ENCODE measurements at places on chromosomes 7 and 10.

DNA sequence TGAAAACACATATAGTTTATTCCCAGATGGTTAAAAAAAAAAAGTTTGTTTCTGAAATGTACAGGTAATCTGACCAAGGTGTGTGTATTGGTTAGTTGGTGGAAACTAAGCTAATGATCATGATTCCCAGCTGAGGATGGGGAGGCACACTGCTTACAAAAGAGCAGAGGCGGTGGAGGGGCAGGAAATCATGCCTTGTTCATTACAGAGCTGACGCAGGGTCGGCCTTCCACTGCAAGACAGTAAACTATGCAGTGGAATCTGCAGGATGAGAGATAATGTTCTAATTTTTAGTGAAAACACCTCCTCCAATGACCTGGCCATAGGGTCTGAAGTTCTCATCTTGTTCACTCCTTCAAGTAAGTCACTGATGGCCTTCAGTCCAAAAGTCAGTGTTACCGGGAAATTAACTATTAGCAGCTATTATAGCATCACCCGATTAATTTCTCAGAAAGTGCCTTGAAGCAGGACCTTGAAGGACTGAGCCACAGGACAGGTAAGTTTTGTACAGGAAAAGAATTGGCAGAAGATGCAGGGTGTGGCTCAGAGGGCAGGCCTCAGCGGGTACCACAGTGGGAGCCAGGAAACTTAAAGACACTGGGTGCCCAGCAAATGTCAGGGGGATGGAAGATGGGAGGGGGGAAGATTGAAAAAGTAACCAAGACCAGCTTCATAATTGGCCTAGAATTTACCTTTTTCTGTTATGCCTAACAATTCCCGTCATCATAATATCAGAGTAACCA lies 36.0 kb downstream of the MYOF start:
- no peak for DNase-seq

GRCh38 chr10:75959912-75960311 lies 528.5 kb downstream of the LRMDA start:
- no peak for DNase-seq

DNA sequence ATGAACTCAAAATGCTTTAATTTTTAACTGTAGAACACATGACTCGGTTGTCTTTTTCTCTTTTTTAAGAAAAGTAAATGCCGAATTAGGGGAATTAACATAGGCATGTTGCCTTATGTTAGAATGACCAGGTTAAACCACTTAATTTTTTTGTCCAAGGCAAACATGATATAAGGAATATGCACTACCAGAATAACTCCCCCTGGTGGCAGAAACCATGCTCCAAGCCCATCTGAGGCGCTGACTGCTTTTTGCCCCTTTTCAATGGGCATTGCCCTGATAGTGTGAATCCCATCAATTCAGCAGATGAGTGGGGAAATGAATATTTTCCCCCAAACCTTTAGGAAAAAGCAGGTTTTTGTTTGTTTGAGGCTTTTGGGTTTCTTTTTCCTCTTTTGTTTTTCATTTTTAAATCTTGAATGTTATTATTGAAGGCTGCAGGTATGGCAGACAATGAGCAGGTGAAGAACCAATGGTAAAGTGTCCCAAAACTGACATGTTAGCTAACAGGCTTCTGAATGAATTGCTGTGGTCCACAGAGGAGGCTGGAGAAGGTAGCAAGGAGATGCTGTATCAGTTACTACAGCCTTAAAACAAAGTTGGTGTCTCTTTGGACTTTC lies 284.3 kb downstream of the SORCS3 start:
- DNase-seq, result peak; percentile 48

DNA sequence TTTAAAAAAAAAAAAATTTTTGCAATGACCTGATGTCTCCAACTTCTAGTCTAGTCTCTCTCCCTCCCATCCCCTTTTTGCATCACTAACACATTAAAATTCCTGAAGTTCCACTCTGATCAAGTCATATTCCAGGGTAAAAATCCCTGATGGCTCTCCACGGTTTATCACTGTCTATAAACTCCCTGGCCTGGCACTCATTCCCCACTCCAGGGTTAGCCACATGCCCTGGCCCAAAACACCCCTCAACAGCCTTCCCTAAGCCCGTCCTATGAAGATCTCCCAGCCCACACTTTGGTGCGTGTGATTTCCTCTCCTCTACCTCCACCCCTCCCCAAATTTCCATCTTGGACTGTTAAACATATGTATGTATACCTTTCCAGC lies 125.4 kb downstream of the JAZF1 start:
- DNase-seq, result no peak

DNA sequence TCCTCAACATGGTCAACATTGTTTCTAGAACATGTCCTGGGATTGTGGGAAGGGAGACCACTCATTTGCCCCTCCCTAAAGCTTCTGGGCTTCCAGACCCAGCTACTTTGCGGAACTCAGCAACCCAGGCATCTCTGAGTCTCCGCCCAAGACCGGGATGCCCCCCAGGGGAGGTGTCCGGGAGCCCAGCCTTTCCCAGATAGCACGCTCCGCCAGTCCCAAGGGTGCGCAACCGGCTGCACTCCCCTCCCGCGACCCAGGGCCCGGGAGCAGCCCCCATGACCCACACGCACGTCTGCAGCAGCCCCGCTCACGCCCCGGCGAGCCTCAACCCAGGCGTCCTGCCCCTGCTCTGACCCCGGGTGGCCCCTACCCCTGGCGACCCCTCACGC lies at the start of gene EPO:
TSS of gene EPO (plus strand) at position 190 of the 392 bp plus-strand sequence. CDS start 513 bp downstream, outside the sequence.
- no peak for DNase-seq

GRCh38 chr7:130150587-130150986 lies 54.6 kb downstream of the TMEM209 start:
- no peak for DNase-seq

GRCh38 chr7:79506481-79506880 lies 53.0 kb upstream of the MAGI2 start:
- peak; percentile 17 for DNase-seq

DNA sequence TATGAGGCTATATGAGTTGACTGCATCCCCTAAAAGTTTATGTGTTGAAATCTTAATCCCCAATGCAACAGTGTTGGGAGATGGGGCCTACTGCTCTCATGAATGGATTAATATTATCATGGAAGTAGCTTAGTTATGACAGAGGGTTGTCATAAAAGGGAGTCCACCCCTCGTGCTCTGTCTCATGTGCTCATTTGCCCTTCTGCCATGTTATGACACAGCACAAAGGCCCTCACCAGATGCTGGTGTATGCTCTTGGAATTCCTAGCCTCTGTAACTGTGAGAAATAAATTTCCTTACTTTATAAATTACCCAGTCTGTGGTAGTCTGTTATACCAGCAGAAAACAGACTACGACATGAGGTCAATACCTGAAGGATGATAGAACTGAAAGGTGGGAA lies 17.6 kb upstream of the PANK1 start:
- no peak for DNase-seq

DNA sequence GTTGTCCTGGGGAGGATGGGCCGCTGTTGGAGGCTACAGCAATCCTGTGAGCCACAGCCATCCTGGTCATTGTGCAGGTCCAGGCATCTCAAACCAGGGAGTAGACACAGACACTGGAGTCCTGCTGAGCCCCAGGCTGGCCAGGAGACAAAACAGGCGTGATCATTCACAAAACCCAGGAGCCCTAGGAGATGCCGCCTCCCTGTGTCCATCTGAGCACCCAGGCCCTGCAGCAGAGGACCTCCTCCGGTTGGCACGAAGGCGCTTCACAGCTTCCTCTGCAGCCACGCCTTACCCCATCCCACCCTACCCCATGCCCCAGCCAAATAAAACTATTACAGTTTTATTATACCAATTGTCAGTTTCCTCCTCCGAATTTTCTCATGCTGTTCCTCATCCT lies 183.6 kb downstream of the PLXNA4 start:
- DNase-seq, result no peak

DNA sequence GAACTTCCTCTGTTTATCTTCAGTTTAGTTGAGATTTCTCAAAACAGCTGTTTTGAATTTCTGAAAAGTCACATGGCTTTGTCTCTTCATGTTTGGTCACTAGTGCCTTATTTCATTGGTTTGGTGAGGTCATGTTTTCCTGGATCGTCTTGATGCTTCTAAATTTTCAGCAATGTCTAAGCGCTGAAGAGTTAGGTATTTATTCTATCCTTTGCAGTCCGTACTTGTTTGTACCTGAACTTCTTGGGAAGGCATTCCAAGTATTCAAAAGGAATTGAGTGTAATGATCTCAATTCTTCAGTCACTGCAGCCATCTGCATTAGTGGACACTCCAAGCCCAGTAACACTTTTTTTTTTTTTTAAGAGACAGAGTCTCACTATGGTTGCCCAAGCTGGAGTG lies 67.7 kb downstream of the HERC4 start:
- no peak for DNase-seq

DNA sequence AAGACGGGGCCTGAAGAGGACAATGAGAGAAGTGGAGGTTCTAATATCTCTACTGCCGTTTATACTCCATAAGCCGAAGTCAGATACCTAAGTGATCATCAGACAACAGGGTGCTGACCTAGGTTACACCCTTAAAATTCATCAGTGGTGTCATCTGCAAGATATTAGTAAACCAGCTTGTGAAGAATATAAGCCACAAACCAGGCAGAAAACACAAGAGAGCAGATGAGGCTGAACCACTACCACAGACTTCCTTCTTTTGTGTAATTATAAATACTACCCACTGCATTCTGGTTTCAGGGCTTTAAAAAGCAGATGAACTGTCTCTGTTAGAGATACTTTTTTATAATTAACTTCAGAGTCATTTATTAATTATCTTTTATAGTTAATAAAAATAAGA lies 69.0 kb upstream of the LRRC17 start:
- no peak for DNase-seq

DNA sequence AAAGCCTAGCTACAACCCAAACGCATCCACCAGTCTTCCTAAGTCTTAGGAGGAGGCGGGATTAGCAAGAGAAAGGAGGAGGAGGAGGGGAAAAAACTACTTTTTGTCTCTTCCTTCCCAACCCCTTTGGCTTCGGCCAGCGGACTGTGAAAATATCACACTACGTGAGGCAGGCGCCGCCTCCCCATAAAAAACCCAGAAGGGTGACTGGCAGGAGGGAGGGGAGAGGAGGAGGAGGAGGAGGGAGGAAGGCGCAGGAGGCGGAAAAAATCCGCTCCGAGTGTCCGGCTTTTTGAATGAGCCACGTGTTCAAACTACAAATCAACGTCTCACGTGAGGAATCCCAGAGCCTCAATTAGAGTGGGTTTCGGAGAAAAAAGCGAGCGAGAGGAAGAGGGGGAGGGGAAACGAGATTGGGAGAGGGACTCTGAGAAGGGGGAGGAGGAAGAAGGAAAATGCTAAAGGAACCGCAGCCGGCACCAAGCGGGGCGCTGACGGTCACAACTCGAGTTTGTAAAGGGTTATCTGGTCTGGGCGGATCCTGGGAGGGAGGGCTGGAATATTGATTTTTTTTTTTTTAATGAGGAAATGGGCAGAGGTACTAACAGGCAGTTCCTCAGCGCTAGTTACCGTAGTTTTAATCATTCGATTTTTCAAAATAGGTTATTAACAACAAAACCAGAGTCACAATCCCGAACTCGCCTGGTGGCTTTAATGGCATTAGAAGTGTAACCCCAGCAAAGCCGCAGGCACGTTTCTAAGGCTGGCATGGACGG lies at the start of gene IGF2BP3:
TSS of gene IGF2BP3 (minus strand) at position 162 of the 776 bp plus-strand sequence. CDS start 381 bp downstream, outside the sequence.
- peak; percentile 98 for DNase-seq

DNA sequence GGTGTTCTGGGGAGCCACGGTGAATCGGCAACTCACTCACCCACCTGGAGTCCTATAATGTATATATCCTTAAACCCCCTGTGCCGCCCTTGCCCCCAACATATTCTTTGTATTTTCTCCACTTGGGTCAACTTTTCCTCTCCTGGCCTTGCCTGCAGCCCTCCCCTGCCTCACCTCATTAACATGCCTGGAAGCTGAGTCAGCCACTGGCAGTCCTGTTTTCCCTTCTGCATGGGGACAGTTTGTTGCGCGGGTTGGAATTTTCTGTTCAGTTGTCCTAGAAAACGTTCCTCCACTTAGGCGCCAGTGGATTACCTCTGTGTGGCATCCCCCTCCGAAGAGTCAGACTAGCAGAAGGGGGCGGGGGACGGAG lies 97.4 kb downstream of the C10orf105 start:
- no peak for DNase-seq

GRCh38 chr10:51892965-51893658 lies 193.7 kb upstream of the CSTF2T start:
- DNase-seq, result peak; percentile 48

GRCh38 chr7:78983483-78983882 lies 470.0 kb downstream of the MAGI2 start:
- DNase-seq, result no peak

GRCh38 chr7:122618585-122619189 lies 80.2 kb downstream of the RNF133 start:
- no peak for DNase-seq

DNA sequence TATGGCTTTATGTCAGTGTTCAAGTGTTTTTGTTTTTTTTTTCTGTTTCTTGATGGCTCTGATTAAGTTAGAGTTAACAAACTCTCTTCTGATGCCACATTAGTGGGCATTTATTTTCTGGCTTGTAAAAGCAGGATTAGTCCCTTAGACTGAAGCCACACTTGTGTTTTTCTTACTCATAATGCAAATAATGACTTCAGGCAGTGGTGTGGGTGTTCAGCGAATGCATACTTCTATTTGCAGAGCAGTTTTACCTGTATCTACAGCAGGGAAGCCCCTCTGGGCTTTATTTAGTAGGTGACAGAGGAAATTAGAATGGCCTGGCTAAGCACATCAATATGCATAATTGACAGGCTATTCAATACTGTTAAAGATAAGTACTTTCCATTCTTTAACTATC lies 79.9 kb downstream of the CNNM2 start:
- DNase-seq, result no peak

DNA sequence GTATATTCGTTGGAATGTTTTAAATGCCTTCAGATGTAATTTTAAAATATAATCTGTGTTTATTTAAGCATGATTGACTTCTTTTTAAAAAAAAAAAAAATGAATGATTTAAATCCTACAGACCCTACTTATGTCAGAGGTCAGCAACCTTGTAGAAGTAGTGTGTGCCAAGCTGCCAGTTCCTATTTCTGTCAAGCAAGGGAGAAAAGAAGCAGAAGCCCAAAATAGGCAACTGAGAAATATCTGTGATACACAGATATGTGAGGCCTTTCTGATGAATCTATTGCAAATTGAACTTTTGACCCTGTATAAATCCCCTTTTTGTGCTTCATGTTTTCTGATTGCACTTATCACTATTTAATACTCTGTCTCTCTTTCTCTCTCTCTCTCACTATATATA lies 199.5 kb downstream of the LRRN3 start:
- no peak for DNase-seq

DNA sequence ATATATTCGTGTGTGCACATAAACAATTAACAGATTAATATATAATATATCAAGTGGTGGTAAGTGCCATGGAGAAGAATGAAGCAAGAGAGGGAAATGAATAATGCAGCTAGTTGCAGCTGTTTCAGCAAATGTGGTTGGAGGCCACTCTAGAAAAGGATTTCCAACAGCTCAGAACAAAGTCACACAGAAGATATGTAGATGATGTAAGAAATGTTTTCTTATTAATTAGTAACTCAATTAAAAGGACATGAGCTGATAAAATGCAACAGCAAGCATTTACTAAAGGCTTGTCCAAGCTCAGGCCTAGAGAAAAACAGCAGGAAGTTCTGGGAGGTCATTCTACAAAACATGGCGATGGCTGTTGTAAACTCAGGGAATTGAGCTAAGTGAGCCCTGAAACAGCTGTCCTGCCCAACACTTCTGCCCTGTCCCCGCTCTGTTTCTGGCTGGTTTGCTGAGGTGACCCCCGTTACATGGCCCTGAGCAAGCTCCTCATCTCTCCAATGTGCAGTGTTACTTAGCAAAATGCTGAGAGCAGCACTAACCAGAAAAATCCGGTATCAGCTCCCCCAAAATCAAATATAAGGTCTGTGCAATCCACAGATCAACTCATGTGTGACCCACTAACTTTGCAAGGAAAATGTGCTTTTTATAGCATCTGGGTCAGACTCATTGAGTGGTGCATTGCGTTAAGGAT lies 23.4 kb upstream of the C10orf67 start:
- DNase-seq, result no peak
